ENCODE measurements at places on chromosomes 12 and 14. TPM values are rescaled to one million over a fixed set of nuclear protein-coding genes. Genes with fewer than 3 reads are reported as not detected.

GRCh38 chr14:21072781-21073339 is 2.8 kb downstream of the ARHGEF40 start:
- no peak for DNase-seq

Gene INHBC
- polyA plus RNA-seq = 0.24 TPM

DNA sequence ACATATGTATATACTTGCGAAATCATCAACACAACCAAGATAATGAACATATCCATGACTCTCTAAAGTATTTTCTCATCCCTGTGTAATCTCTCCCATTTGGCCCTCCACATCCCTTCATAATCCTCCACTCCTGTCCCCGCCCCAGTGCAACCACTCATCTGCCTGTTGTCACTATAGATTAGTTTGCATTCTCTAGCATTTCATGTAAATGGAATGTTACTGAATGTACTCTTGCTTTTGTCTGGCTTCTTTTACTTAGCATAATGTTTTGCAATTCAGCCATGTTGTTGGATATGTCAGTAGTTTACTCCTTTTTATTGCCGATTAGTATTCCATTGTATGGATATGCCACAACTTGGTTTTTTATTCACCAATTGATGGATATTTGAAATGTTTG is 99.1 kb downstream of the BICD1 start:
- no peak for DNase-seq

Gene TSHR
- 0.64 TPM for polyA plus RNA-seq

Data from left lung (tissue), 14 donors.